ENCODE measurements at places on chromosomes 7 and 10.

DNA sequence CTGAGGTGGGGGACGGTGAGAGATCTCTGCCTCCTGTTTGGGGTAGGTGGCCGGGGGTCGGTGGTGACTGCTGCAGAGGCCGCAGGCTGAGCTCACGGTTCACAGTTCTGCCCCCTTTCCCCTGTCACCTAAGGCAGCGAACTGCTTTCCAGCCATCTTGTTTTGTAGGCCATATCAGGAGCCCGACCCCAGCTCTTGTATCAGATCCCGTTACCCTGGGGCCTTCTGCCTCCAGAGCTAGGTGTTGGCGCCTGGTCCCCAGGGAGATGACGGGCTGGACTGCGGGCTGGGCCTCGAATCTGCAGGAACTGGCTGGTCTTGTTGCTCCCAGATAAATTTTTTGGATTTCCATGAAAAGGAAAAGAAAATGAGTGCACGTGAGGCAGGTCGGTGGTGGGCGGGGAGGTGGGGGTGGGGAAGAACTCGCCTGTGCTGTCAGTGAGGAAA, 183.0 kb downstream of the DNAJB6 start:
- DNase-seq = no peak
- H3K27ac ChIP-seq = no peak overlapping the region
- no peak overlapping the region for H3K4me3 ChIP-seq
- H3K27me3 ChIP-seq = peaks cover 6% of the 10 kb centered on the region

- peaks cover 38% of the 10 kb centered on the region for H3K4me1 ChIP-seq
- no peak for DNase-seq
- H3K27me3 ChIP-seq = peaks cover 5% of the 10 kb centered on the region
- no peak overlapping the region for H3K4me3 ChIP-seq
- peaks cover 3% of the 10 kb centered on the region for H3K36me3 ChIP-seq
- H3K27ac ChIP-seq = no peak overlapping the region
Measured at GRCh38 chr7:22702516-22702915, 24.5 kb upstream of the IL6 start.

DNA sequence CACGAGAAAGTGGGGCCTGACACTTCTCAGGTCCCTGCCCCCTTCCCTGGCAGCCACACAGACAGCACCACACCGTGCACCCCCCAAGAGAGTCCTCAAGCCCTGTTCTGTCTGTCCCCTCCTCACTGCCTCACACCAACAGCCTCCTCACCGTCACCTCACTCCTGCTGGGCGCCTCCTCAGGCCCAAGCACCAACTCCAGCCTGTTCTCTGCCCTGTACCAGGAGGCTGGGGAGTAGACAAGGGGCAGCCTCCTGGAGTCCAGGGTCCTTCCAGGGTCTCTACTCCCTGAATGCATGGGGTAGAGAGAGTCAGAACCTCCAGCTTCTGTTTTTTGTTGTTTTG, 26.9 kb upstream of the ELN start:
- peaks cover 24% of the 10 kb centered on the region for H3K4me1 ChIP-seq
- no peaks in the 10 kb centered on the region for H3K27me3 ChIP-seq
- peak overlapping the region; percentile 30 for H3K27ac ChIP-seq

DNA sequence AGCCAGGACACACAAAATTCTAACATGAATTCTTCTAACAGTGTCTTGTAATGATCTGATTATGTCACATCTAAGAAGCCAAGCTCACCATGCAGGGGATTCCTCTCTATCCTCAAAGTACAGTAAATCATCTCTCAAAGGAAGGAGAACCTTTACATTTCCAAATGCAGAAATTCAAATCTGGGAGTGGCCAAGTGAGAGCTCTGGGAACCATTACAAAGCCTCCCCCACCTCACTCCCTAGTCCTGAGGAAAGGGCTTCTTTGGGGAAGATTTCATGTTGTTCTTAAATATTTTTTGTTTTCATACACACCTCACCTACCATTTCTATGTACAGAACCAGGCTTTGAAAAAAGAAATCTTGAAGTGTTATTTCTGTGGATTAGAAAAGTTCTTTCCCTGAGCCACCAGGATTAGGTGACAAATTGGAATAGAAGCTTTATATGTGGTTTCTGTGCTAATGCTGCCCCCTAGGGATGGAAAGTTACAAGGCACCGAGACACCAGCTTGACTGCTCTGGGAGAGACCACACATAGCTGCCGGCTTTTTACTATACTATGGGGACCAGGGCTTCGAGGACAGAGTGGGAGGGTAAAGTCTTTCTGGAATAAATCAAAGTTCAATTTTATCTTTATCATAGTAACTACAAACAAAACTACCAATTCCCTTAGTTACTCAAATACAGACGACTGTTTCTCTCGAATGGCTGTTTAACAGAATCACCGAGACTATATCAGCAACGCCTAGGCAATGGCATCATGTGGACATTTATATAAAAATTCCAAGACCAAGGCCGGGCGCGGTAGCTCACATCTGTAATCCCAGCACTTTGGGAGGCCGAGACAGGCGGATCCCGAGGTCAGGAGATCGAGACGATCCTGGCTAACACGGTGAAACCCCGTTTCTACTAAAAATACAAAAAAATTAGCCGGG, 116.1 kb downstream of the RNF216 start:
- H3K4me1 ChIP-seq = peaks cover 22% of the 10 kb centered on the region
- H3K4me3 ChIP-seq = no peak overlapping the region
- peaks cover 23% of the 10 kb centered on the region for H3K36me3 ChIP-seq
- no peaks in the 10 kb centered on the region for H3K27me3 ChIP-seq
- DNase-seq = peak; percentile 81

Data from activated CD8-positive, alpha-beta T cell treated with anti-CD3 and anti-CD28 coated beads, Interleukin-2, amount 10 ng/mL, durations not matched to agents 7 days and 5 days (primary cell).